ENCODE measurements at places on chromosomes 16 and 17.

- no peaks in the 10 kb centered on the region for H3K36me3 ChIP-seq
- H3K27me3 ChIP-seq = peaks cover 53% of the 10 kb centered on the region
- no peaks in the 10 kb centered on the region for H3K4me1 ChIP-seq
- no peak overlapping the region for H3K27ac ChIP-seq
Observed at GRCh38 chr17:77926981-77927380, 31.5 kb upstream of the TNRC6C start.

GRCh38 chr17:42748908-42749798 is 4.3 kb upstream of the EZH1 start:
- no peak for DNase-seq
- H3K36me3 ChIP-seq = no peaks in the 10 kb centered on the region
- no peaks in the 10 kb centered on the region for H3K27me3 ChIP-seq
- no peak overlapping the region for H3K4me3 ChIP-seq
- H3K4me1 ChIP-seq = no peaks in the 10 kb centered on the region
- H3K27ac ChIP-seq = no peak overlapping the region

DNA sequence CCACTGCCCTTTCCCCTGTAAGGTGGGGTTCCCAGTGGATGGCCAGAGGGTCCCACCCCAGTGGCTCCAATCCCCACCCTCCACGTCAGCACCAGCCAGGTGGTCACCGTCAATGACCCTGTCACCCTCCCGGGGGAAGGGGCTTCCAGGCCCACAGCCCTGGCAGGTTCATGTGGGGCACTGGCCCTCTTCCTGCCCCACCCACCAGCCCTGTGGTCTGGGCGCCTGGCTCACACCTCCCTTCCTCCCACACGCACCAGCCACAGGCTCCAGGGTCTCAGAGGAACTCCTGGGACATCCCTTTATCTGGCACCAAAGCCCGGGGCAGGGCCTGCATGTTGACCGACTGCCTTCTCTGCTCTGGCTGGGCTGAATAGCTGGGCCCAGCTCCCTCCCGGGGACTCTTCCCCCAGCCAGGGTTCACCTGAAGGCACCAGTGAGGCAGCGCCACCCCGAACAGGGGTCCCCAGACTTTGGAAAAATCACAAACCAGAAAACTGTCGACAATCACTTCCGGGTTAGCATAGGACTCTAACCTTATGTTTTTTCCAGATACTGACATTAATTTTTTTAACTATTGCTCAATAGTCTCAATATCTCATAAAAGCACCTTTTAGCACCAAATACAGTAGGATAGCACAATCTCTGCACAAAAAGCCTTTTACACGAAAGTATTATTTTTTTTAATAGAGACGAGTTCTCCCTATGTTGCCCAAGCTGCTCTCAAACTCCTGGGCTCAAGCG is 21.9 kb upstream of the ZC3H18 start:
- no peaks in the 10 kb centered on the region for H3K36me3 ChIP-seq
- H3K4me3 ChIP-seq = no peak overlapping the region
- peaks cover 5% of the 10 kb centered on the region for H3K27me3 ChIP-seq

DNA sequence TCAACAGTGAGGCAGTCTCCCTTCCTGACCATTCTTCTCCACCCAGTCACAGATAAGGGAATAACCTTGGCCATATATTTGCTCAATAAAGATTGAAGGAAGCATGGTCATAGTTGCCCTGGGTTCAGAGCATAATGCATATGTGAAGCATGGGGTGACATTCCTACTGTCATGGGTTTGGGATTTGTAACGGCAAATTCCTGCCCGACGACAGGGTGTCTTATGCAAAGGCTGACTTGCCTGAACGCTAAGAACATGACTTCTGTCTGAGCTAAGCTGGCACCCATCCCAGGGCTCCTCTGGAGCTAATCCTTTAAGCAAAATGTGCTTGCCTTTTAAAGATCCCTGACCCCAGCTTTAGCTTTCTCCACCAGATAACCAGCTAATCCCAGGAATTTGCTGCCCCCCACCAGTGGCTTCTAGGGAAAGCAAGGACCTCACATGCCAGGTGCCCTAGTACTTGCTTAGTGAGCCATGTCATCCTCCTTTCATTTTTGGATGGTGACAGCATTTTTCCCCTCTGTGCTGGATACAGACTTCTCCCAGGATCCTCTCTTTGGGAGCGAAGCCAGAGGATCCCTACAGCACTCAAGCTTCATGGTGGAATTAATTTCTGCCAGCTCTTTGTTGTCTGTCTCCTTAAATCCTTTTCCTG is 11.7 kb downstream of the SLC7A6OS start:
- peak; percentile 84 for DNase-seq
- peaks cover 35% of the 10 kb centered on the region for H3K4me1 ChIP-seq
- H3K4me3 ChIP-seq = no peak overlapping the region
- peaks cover 67% of the 10 kb centered on the region for H3K36me3 ChIP-seq
- peak overlapping the region; percentile 68 for H3K27ac ChIP-seq

GRCh38 chr17:41860254-41860931 is 4.8 kb downstream of the KLHL11 start:
- H3K4me3 ChIP-seq = no peak overlapping the region
- peaks cover 12% of the 10 kb centered on the region for H3K4me1 ChIP-seq
- H3K36me3 ChIP-seq = no peaks in the 10 kb centered on the region
- no peak for DNase-seq
- no peak overlapping the region for H3K27ac ChIP-seq
- H3K27me3 ChIP-seq = no peaks in the 10 kb centered on the region

- no peaks in the 10 kb centered on the region for H3K27me3 ChIP-seq
- H3K4me3 ChIP-seq = peak overlapping the region; percentile 40
- H3K27ac ChIP-seq = peak overlapping the region; percentile 86
- peaks cover 24% of the 10 kb centered on the region for H3K4me1 ChIP-seq
- H3K36me3 ChIP-seq = peaks cover 43% of the 10 kb centered on the region
Observed at GRCh38 chr17:5413682-5414081, 5.8 kb downstream of the NUP88 start.

GRCh38 chr17:57385975-57386374 is 129.7 kb downstream of the MSI2 start:
- H3K36me3 ChIP-seq = no peaks in the 10 kb centered on the region
- no peak overlapping the region for H3K27ac ChIP-seq
- peaks cover 4% of the 10 kb centered on the region for H3K4me1 ChIP-seq
- no peak for DNase-seq
- H3K27me3 ChIP-seq = no peaks in the 10 kb centered on the region

GRCh38 chr16:81797443-81797842 is 18.4 kb downstream of the PLCG2 start:
- no peak for DNase-seq
- H3K27ac ChIP-seq = no peak overlapping the region
- H3K4me3 ChIP-seq = no peak overlapping the region
- H3K27me3 ChIP-seq = peaks cover 7% of the 10 kb centered on the region
- no peaks in the 10 kb centered on the region for H3K4me1 ChIP-seq
- no peaks in the 10 kb centered on the region for H3K36me3 ChIP-seq

GRCh38 chr16:27243725-27244362 is 24.7 kb downstream of the NSMCE1 start:
- peaks cover 52% of the 10 kb centered on the region for H3K4me1 ChIP-seq
- no peaks in the 10 kb centered on the region for H3K36me3 ChIP-seq
- H3K27me3 ChIP-seq = no peaks in the 10 kb centered on the region
- DNase-seq = no peak
- no peak overlapping the region for H3K4me3 ChIP-seq
- peak overlapping the region; percentile 45 for H3K27ac ChIP-seq

GRCh38 chr16:4015275-4016004 is 100.8 kb downstream of the ADCY9 start:
- no peak overlapping the region for H3K27ac ChIP-seq
- peaks cover 16% of the 10 kb centered on the region for H3K4me1 ChIP-seq

- H3K27ac ChIP-seq = peak within 1 kb of the TSS; percentile 86
- peak within 1 kb of the TSS; percentile 97 for H3K4me3 ChIP-seq
- H3K4me1 ChIP-seq = peaks cover 34% of the 10 kb centered on the region
- DNase-seq = peak; percentile 90
Observed at GRCh38 chr17:40443196-40443987, at the start of gene IGFBP4. Gene IGFBP4 (plus strand): TSS chr17:40443450. CDS start chr17:40443736, 286 bp downstream.

DNA sequence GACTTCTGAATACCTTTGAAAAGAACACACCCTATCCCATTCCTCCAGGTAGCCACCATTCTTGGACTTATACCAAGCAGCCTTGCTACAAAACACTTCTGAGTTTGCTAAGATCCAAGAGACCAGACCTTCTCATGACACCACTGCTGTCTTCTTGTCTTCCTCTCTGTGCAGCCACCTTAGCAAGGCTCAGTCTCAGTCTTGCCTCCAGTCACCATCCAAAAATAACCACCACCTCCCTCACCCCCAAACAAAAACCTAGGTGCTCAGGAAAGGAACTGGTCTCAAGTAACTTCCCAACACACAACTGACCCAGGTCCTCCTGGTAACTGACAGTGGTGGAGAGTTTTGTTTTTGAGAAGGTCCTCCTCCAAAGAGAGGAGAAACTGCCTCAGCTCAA is 90.9 kb upstream of the CORO6 start:
- H3K4me3 ChIP-seq = no peak overlapping the region
- no peaks in the 10 kb centered on the region for H3K36me3 ChIP-seq
- DNase-seq = no peak

GRCh38 chr17:75516619-75517296 is 430 bp downstream of the TSEN54 start:
- no peak overlapping the region for H3K27ac ChIP-seq
- H3K27me3 ChIP-seq = no peaks in the 10 kb centered on the region
- peak overlapping the region; percentile 76 for H3K4me3 ChIP-seq
- no peaks in the 10 kb centered on the region for H3K4me1 ChIP-seq
- no peaks in the 10 kb centered on the region for H3K36me3 ChIP-seq
- DNase-seq = peak; percentile 67

DNA sequence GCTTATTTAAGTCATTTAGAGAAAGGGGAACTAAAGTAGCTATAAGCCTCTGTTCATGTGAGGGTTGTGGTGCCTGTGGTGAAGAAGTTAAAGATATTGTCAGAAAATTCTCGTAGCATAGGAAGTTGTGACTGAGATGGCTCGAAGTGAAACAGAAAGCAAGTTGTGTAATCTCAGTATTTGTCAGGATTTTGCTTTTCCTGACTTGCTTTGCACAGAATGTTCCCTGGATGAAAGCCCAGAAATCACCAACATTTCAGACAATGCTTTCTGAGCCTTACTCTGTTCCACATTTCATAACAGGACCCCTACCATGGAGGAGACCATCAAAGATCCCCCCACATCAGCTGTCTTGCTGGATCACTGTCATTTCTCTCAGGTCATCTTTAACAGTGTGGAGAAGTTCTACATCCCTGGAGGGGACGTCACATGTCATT is 10.6 kb downstream of the CALCOCO2 start:
- peak overlapping the region; percentile 88 for H3K27ac ChIP-seq
- no peaks in the 10 kb centered on the region for H3K27me3 ChIP-seq
- peaks cover 34% of the 10 kb centered on the region for H3K4me1 ChIP-seq
- H3K4me3 ChIP-seq = peak overlapping the region; percentile 86

GRCh38 chr17:28174352-28175046 is 132.0 kb downstream of the NLK start:
- H3K27me3 ChIP-seq = no peaks in the 10 kb centered on the region
- peaks cover 10% of the 10 kb centered on the region for H3K36me3 ChIP-seq
- no peak overlapping the region for H3K27ac ChIP-seq
- no peak overlapping the region for H3K4me3 ChIP-seq
- peaks cover 27% of the 10 kb centered on the region for H3K4me1 ChIP-seq

- peaks cover 34% of the 10 kb centered on the region for H3K4me1 ChIP-seq
- no peaks in the 10 kb centered on the region for H3K27me3 ChIP-seq
- DNase-seq = peak; percentile 56
- H3K4me3 ChIP-seq = no peak overlapping the region
Observed at GRCh38 chr17:9363440-9364350, 211.9 kb downstream of the STX8 start.

GRCh38 chr16:71883849-71884638 is at the start of gene ZNF821:
Gene ZNF821 (minus strand): TSS chr16:71884182. CDS start chr16:71879946, 4,236 bp downstream.
- H3K27me3 ChIP-seq = no peaks in the 10 kb centered on the region
- H3K4me3 ChIP-seq = peak within 1 kb of the TSS; percentile 91
- H3K4me1 ChIP-seq = peaks cover 7% of the 10 kb centered on the region
- DNase-seq = peak; percentile 80

DNA sequence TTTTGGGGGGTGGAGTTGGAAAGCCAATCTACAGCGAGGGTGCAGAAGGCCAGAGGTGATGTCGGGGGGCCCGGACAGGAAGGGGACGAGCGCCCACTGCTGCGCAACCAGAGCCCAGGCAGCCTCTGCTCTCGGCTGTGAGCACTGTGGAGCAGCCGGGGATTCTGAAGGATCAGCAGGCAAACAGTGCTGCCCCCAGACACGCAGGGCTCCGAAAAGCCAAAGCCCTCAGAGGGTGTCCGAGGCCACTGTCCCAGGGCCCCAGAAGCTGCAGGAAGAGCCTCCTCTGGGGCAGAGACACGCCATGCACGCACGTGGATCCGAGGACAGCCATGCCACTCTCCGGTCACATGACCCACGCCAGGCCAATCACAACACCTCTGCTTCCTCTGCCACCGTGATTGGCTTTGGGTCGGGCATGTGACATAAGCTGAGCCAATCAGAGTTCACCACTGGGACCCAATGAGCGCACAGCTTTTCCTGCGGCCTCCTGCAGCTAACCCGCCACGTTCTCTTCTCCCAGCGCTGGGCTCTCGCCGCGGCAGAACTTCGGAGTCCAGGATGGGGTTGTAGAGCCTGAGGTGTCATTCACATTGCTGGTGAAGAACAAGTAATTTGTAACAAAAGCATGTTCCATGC is 40.7 kb downstream of the ACTG1 start:
- H3K27me3 ChIP-seq = no peaks in the 10 kb centered on the region
- H3K36me3 ChIP-seq = no peaks in the 10 kb centered on the region
- H3K27ac ChIP-seq = peak overlapping the region; percentile 55
- H3K4me1 ChIP-seq = peaks cover 13% of the 10 kb centered on the region
- DNase-seq = peak; percentile 97

- no peak for DNase-seq
- H3K27me3 ChIP-seq = no peaks in the 10 kb centered on the region
- no peak overlapping the region for H3K27ac ChIP-seq
- H3K36me3 ChIP-seq = no peaks in the 10 kb centered on the region
- H3K4me1 ChIP-seq = peaks cover 8% of the 10 kb centered on the region
- H3K4me3 ChIP-seq = no peak overlapping the region
Observed at GRCh38 chr17:78956254-78956653, 23.5 kb downstream of the LGALS3BP start.

- no peak overlapping the region for H3K4me3 ChIP-seq
- H3K27ac ChIP-seq = no peak overlapping the region
- H3K4me1 ChIP-seq = no peaks in the 10 kb centered on the region
- H3K27me3 ChIP-seq = no peaks in the 10 kb centered on the region
- DNase-seq = no peak
- no peaks in the 10 kb centered on the region for H3K36me3 ChIP-seq
Observed at GRCh38 chr16:1129106-1129960, 23.6 kb upstream of the CACNA1H start.

GRCh38 chr17:3167574-3167973 is 29.7 kb upstream of the OR1A2 start:
- H3K36me3 ChIP-seq = no peaks in the 10 kb centered on the region
- H3K27me3 ChIP-seq = no peaks in the 10 kb centered on the region
- no peaks in the 10 kb centered on the region for H3K4me1 ChIP-seq
- H3K4me3 ChIP-seq = no peak overlapping the region

GRCh38 chr17:66126231-66126630 is 65.7 kb downstream of the CEP112 start:
- no peak overlapping the region for H3K4me3 ChIP-seq
- no peak overlapping the region for H3K27ac ChIP-seq
- peak; percentile 42 for DNase-seq
- no peaks in the 10 kb centered on the region for H3K36me3 ChIP-seq
- no peaks in the 10 kb centered on the region for H3K27me3 ChIP-seq

- no peak overlapping the region for H3K27ac ChIP-seq
- H3K36me3 ChIP-seq = no peaks in the 10 kb centered on the region
- peak; percentile 75 for DNase-seq
- H3K27me3 ChIP-seq = no peaks in the 10 kb centered on the region
- no peaks in the 10 kb centered on the region for H3K4me1 ChIP-seq
- H3K4me3 ChIP-seq = peak overlapping the region; percentile 58
Observed at GRCh38 chr17:81481073-81481799, 31.4 kb downstream of the ACTG1 start.
